ENCODE measurements at places on chromosomes 6 and 20. TPM values are rescaled to one million over a fixed set of nuclear protein-coding genes. Genes with fewer than 3 reads are reported as not detected.

SNX3 gene
- total RNA-seq, result 133 TPM

CALHM5 gene
- total RNA-seq, result 4.4 TPM

C6orf132 gene
- 2.6 TPM for total RNA-seq

FOXC1 gene
- 2.3 TPM for total RNA-seq

ENTPD6 gene
- 39.8 TPM for total RNA-seq

PBOV1 gene
- not detected for total RNA-seq

LIN28B gene
- total RNA-seq, result not detected
